Inflammatory macrophage treated with lipopolysaccharide for 4 hours (primary cell): ENCODE measurements at places on chromosomes 7 and 10.

DNA sequence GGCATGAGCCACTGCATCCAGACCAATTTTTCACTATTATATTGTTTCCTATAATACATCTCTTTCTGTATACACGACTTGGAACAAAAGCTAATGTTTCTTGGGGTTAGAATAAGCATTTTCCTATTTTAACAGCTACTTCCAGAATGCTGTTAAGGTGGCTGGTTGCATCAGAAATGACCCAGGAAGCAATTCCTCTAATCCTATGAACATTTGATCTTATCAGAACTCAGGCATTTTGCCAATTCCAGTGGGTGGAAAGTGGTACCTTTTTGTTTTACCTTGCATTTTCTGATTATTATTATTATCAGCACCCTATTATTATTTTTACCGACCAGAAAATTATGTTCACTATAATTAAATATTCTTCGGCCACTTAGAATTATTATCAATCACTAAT lies 73.3 kb downstream of the NDUFB2 start:
- no peak for DNase-seq

DNA sequence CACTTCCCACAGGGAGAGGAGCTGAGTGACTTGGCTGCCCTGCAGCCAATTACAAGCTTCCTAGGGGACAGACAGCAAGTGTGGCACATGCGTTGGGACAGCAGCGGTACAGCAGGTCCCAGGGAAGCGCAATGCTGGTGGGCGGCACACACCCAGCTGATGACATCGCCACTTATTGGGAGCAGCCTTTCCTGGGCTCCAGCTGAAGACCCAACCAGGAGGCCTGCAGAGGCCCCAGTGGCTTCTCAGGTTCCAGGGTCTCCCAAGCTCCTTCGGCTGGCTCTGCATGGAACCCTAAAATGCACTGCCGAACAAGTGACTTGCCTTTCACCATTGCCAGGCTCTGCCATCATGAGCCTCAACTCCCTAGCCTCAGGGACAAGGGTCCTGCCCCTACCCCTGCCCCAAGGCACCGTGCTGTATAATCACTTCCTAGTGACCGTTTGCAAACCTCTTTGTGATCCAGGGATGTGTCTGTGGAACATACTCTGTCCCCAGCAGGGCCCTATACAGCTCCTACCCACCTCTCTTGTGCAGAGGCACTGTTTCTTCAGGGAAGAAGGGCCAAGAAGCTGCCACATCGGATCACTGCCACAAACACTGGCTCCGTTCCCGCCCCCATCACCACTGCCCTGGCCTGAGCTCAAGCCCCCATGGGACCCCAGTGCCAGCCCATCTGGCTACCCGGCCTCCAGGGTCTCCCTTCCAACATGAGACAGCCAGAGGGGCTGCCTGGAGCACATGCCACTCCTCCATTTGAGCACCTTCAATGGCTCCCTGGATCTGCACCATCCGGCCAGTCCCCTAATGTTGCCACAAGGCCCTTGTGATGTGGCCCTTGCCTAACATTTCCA lies 19.3 kb upstream of the SLIT1 start:
- no peak for DNase-seq

DNA sequence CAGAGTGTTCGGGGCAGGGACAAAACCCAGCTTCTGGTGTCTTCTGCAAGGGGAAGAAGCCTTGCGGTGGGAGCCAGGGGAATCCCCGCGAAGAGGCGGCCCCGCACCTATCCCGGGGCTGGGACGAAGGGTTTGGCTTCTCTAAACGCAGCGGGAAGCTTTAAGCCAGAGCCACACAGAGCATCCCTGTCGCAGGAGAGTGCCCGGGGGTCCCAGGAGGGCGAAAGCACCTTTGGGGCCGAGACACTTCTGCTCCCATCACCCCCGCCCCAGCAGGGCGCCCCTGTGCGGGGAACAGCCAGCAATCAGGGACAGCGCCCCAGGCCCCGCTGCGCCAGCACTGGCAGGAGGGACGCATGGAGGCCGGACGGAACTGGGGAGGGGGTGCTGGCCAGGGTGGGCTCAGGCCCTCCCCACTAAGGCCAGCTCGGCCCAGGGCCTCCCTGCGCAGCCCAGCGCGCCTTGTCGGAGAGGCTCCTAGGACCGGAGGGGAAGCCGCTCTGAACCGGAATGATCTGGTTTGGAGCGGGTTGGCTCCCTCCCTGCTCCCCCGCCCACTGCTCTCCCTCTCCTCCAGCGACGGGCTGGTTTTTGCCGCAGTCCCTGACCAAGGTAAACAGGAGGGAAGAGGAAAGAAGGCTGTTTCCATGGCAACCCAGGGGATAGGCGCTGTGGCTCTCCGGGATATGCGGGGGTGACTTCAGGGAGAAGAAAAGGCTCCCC lies 63.9 kb downstream of the TMEM209 start:
- peak; percentile 13 for DNase-seq

DNA sequence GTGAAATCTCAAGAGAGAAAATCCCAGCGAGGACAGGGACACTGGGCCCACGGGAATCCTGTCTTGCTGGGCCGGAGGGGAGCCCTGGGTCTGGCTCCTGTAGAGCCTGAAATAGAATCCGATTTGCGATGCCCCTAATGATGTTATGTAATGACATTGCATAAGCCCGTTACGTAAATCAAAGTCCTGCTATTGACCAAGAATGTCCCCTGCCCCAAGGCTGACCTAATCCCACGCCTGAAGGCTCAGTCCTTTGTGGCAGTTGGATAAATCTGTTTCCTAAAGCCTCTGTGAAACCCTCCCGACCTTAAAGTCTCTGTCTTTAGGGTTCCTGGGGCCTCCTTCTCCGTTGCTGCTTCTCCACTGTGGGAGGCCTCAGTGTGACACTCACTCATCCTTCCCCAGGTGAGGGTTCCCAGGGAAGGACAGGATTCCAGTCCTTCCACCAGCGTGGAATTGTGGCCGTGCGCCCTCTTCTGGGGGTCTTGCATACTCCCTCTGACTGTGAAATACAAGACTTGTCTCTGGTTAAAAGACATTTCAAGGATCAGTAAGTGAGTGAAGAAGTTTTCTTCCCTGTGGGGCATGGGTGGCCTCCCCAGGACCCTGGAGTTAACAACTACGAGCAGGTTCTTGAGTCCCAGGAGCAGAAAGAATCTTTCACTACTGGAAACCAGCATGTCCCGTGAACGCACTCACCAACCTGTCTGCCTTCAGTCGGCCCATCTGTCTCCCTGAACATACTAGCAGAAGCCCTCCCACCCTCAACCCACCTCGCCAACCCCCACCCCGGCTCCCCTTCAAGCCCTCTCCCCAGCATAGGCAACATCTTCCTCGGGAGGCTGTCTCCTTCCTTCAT lies 19.8 kb downstream of the ZNF467 start:
- peak; percentile 16 for DNase-seq

- no peak for DNase-seq
These were observed 36.7 kb downstream of the FAM107B start for GRCh38 chr10:14737808-14738545.

DNA sequence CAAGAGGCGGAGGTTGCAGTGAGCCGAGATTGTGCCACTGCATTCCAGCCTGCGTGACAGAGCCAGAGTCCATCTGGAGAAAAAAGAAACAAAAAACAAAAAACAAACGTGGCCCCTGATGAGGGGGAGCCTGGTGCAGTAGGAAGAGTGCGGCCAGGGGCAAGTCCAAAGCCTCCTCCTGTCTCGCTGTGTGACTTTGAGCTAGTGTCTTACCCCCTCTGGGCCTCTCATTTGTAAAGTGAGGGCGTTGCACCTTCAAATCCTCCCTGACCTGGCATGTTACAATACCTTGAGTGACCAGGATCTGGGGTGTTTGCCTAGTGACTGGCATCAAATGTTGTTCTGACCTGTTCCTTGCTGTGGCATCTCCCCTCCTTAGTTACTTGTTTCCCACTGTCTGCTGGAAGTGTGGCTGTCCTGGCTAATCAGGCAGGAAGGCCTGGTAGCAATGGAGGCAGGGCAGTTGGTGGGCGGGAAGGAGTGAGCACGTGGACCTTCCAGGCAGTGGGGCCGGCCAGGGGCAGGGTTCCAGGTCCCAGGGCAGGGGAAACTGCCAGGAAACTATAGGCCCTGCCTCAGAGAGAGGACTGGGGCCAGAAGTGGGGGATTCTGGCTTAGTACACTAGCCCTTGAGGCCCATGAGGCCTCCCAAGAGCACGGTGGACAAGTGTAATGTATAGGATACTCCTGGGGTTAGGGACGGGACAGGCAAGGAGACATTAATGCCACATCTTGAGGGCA lies 24.5 kb upstream of the GOLGA7B start:
- no peak for DNase-seq

DNA sequence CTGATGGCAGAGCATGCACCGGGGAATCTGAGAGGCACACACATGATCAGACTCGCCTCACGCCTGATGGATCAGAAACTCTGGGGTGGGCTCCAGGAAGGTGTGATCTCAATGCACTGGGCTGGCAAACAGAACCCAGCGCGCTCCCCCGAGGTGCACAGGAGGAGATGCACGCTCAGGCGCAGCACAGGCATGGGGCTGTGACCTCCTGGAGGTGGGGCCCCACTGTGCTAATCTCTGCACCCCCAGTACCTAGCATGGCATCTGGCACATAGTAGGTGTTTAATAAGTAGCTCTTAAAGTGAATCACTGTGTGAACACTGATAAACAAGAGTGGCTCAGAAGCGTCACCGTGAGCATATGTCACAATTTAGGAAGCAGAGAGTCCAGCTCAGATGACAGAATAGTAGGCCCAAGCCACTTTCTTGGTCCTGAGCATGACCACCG lies 57.9 kb downstream of the PROSER2 start:
- DNase-seq: no peak

DNA sequence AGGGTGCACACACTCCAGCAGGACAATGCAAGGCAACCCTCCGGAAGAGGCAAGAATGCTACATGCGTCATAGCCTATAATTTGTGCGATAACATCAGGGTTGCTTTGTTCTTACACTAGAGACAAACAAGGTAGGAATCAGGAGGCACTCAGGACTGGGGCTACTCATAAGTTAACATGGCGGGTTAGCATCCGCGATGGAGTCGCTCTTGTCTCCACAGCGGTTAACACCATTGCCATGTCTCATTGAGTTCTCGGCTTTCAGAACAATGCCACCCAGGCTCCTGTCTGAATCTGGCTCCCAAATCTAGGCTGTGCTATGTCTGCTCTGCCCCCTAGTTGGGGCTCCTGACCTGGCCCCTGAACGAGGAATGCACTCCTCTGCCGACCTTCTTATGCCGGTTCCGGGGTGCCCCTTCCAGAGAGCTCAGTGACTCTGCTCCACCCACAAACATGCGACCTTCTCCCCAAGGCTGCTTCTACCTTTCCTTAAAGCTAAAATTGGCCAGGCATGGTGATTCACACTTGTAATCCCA lies 24.9 kb upstream of the SLF2 start:
- no peak for DNase-seq
